Activated T-cell treated with anti-CD3 and anti-CD28 coated beads, Interleukin-2, amount 50 U/mL, for 4 hours (primary cell): ENCODE measurements at places on chromosomes 7 and 10. TPM values are rescaled to one million over a fixed set of nuclear protein-coding genes. Genes with fewer than 3 reads are reported as not detected.
A peak's percentile ranks its signal among the peaks of the same experiment; 100 is the strongest.

TSPAN33 gene
- total RNA-seq, result 6.2 TPM

GRCh38 chr7:82294382-82294784, 149.2 kb downstream of the CACNA2D1 start:
- DNase-seq, result no peak

DNA sequence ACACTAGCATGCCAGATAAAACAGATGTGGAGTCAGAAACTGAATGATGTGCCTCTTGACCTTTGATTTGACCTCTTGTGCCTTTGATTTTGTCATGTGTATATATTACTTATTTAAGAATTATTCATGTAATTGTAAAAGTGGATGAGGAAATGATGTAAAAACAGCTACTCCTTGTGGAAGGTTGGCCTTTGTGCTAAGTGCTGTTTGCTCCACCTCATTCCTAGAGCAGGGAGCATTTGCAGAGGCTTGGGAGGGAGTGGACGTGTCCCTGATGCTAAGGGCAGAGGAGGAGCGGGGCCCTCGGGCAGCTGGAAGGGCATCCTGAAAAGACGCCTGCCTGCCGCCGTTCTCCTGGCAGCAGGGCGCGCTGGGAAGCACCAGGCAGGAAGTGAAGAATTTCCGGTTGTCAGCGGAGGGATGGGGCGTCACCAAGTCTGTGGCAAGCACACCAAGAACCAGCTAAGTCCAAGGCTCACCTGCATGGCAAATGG, 197.6 kb upstream of the ZNF32 start:
- peak; percentile 17 for DNase-seq

UBTD1 gene
- 2.0 TPM for total RNA-seq

DNA sequence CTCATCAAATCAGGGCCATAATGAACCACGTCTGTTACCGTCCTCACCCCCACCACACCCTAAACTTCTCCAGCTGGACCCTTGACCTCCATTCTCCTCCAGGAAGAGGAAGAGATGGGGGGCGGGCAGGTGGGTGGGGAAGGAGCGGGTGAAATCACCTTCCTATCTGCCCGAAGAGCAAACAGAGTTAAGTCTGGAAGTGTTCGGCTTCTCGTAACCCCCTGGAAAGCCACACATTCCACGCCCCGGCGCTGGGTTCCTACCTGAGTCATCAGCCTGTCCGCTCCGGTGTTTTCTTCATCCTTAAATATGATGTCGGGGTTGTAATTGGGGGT, 736 bp downstream of the SHH start:
- no peak for DNase-seq

DNA sequence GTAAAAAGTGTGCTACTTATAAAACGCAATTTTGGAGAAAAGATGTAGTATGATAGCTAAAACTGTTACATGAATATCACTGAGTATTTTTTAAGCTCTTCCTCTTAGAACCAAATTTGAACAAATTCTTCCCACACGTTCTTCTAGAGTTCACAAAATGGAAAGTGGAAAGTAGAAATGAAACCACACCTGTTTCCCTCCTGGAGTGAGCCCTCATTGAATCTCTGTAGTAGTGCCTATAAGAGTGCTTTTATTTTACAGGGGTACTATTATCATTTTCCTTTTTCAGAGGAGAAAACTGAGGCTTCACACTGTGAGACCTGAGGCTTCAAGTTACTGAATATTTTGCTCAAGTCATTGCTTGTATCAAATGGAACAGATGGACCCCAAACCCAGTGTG, 393.0 kb downstream of the NRG3 start:
- no peak for DNase-seq

- DNase-seq, result no peak
Observed at GRCh38 chr7:92116949-92117348, 17.3 kb downstream of the CYP51A1 start.

SPDYE1 gene
- not detected for total RNA-seq

DNA sequence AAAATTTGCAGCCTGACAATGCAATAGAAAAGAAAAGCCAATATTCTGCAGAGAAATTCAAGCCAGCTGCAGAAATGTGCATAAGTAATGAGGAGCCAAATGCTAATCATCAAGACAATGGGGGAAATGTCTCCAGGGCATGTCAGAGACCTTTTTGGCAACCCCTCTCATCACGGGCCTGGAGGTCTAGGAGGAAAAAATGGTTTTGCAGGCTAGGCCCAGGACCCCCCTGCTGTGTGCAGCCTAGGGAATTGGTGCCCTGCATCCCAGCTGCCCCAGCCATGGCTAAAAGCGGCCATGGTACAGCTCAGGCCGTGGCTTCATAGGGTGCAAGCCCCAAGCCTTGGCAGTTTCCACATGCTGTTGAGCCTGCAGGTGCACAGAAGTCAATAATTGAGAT, 72.5 kb upstream of the NME8 start:
- no peak for DNase-seq

DNA sequence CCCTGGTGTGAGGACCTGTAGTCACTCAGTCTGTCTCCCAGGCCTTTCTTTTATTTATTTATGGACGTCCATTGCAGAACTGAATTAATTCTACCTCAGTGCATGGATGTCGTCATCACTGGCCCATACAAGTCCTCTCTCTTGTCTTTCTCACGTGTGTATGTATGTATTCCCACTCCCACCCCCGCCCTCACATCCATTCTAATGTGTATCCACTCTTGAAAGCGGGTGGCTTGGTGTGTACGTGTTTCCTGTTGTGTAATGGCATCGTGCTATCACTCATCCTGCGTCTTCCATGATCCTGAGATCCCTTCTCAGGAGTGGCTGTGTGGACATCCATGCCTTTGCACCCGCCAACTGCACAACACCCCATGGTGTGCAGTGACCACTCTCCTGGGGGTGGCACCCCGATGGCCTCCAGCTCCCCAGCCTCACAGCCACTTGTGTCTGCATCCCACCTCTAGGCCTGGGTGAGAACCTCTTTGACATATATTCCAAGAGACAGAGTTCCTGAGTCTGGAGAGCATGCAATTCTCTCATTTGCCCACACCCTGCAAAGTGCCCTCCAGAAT, 3.0 kb upstream of the AOC1 start:
- no peak for DNase-seq

CDH23 gene
- total RNA-seq, result 1.1 TPM
